ENCODE measurements at places on chromosomes 4 and X.

DNA sequence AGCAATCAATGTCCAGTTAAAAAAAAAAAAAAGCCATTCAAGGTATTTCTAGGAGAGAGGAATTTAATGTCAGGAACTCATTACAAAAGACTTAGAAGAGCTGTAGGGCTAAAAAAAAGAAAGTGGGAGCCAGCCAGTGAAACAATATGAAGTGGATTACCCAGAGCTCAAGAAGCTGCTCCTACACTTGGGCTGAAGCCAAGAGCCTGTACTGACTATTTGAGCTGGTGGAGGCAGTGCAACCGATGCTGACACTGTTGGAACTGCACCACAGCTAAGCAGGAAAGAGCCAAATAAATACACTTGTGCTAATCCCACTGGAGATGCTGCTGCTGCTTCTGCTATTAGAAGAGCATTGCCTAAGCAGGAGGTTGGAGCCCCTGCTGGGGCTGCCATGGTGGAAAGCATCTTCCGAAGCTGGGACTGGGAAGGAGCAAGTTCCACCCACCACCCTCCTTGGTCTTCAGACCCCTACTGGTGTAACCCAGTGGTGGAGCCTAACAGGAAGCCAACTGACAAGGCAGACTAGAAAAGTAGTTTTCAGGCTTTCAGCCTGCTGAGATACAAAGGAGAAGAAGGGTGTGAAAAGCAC is 65.4 kb downstream of the CXXC4 start:
- no peak for DNase-seq

GRCh38 chr4:23884741-23885140 is 5.1 kb downstream of the PPARGC1A start:
- DNase-seq = no peak

GRCh38 chrX:106263817-106264216 is 95.7 kb downstream of the PWWP3B start:
- DNase-seq = peak; percentile 26

GRCh38 chrX:2708021-2708420 is 16.9 kb downstream of the CD99 start:
- no peak for DNase-seq

GRCh38 chr4:72951628-72952027 is 117.9 kb downstream of the COX18 start:
- peak; percentile 28 for DNase-seq

GRCh38 chrX:132017431-132018185 is 5.5 kb upstream of the STK26 start:
- DNase-seq = no peak

- DNase-seq = no peak
Observed at GRCh38 chr4:80931631-80932081, 98.9 kb upstream of the BMP3 start.

- DNase-seq = no peak
Observed at GRCh38 chrX:2652106-2652505, 39.0 kb upstream of the CD99 start.

DNA sequence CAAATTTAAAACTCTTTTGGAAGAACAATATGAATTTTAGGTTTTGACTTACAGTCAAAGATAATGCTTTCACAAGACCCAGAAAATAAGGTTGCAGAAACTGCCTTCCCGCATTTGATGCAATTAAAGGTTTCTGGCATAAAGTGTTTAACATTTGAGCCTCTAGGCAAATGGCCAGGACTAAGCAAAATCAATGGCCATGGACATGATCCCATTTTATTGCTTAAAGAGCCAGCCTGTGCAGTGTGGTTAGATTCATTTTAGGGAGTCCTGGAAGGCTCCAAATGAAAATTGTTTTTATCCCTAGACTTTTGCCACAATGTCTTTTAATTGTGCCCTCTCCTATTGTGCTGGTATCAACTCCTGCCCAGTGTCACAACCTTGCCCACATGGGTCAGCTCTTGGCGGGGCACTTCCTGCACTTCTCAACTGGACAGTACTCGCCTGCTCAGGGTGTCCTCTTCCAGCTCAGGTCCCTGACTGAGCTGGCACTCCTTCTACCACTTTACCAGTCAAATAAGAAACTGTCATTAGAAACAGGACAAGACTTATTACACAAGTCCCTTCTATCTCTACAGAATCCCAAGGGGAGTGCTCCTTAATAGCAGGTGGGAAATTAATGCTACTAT is 208.4 kb upstream of the NPY2R start:
- no peak for DNase-seq

DNA sequence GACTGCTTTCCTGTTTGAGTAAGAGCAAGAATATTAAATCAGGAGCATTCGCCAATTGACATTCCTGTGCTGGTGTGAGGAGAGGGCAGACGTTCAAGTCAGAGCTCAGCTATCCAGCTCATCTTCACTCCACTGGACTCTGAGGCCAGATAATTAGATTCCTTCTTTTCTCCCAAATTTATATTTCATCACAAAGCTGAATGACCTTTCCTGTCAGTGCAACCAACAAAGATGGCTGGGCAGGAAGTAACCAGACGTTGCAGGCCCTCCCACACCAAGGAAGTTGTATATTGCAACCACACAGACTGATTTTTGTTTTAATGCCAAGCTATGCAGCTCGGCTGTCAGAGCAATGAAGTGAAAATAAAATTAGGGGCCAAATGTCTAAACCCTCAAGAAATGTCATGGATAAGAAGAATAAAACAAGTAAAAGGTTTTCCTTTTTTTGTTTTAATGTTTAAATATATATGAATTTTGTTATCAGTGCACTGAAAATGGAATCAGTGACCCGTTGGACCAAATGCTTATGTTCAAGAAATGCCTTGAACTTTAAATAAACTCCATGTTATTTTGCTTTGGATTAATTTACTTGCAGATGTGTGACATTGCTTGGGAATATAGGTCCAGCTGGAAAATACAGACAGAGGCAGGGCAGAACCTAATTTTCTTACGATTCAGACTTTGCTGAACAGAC is 578.9 kb upstream of the FAT1 start:
- DNase-seq = no peak

DNA sequence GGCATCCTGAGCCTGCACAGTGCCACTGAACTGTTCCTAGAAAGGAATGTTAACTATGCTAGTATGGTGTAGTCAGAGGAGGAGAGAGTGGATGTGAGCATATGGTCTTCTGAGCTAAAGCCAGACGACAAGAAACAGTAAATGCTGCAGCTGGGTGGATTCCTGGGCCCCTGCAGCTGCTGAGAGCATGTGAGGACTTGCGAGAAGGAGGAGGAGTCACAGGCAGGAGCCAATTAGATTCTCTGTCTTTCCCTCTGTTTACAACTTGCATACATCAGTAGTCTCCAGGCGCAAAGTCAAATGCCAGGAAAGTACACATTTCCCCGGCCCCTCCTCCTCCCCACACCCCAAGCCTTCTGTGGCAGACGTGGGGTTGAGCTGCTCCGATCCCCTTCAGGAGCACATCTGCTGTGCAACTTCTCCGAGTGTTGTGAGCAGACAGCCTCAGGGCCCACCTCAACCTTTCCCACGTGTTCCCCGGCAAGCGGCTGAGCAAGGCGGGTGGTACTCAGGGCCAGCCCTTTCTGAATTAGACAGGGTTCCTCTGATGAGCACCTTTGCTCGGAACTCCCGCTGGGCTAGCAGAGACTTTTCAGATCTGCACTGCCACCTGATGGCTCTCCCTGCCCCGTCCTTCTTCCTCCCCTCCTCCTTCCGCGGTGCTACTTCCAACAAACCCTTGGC is 108.7 kb upstream of the ATP6AP2 start:
- DNase-seq = no peak

DNA sequence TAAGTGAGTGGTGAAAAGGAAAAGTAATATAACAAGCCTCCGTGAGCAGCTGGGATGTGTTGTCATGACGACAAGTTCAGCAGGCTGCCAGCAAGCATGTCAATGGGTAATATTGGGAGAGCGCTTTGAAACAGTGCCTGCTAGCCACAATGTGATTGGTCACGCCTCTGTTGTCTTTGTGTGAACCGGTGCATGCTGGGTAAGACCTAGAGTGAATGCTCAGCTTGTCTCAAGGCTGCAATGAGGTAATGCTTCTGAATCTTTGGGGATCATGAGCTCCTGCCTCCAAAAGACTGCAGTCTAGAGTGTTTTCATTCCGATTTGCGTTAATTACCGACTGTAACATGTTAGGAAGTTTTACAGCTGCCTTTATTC is 54.9 kb downstream of the STOX2 start:
- DNase-seq = peak; percentile 11

GRCh38 chr4:780716-781492 is 45.0 kb downstream of the CPLX1 start:
- peak; percentile 19 for DNase-seq

GRCh38 chr4:76623217-76624045 is 188.4 kb downstream of the SHROOM3 start:
- no peak for DNase-seq

GRCh38 chr4:150145090-150145945 is 67.1 kb downstream of the DCLK2 start:
- no peak for DNase-seq

- DNase-seq = peak; percentile 6
Observed at GRCh38 chr4:115187136-115187535, 73.7 kb upstream of the NDST4 start.

GRCh38 chrX:40329616-40330015 is 231.9 kb upstream of the BCOR start:
- no peak for DNase-seq

- DNase-seq = no peak
Observed at GRCh38 chr4:55358246-55358645, 12.2 kb downstream of the SRD5A3 start.

DNA sequence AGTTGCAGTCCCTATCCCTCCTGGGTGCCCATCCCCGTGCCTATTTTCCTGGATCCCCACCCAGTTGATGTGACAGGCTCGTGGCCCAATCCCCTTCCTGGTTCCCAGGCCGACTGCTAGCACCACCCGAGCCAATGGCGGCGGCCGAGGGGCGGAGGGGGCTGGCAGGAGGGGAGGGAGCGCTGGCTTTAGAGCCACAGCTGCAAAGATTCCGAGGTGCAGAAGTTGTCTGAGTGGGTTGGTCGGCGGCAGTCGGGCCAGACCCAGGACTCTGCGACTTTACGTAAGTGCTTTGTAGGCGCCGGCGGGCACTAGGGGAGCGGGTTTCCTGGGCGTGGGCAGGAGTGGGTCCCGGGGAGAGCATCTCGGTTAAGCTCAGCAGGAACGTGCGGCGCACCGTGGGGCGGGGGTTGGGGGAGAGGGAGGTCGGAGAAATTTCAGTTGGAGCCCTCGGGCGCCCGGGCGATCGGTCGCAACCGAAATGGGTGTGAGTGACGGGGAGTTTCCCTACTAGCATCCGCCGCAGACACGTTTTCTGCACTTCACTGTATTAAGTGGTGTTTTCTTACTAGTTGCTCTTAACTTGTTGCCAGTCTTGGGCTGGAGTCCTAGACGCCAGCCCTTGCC is at the start of gene PLS3:
Gene PLS3, plus strand, starts transcription at position 197 of the 627 bp plus-strand sequence. CDS start 49,077 bp downstream, outside the sequence.
- peak; percentile 66 for DNase-seq

DNA sequence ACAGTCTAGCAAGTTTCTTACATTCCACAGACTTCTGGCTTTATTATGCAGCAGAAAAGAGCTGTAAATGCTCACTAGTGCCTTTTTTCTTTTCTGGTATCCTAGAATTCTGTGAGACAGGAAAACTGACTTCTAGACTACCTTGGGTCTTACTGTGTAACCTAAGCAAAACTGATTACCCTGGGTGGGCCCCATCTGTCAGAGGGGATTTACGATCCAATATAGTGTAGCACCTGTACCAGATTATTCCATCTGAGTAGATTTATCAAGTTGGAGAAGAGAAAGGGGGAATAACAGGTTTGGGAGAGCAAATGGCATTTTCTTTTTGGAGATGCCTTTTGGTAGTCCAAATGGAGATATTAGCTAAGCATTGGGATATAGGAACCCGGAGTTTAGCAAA is 46.7 kb downstream of the FSTL5 start:
- DNase-seq = no peak
